ENCODE measurements at places on chromosomes 2 and 18.

DNA sequence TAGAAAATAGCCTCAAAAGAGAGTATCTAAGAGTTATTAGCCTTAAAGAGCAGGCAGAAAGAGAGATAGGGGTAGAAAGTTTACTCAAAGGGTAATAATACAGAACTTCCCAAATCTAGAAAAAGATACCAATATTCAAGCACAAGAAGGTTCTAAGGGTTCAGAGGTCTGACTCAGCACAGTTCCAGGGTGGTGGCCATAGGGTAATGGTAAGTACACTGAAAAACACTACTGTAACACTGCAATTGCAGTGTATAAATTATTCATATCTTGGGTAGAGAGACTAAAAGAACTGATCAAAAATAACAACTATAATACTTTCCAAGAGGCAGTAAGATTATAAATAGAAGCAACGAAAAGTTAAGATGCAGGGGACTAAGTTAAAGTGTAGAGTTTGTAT, 115.2 kb downstream of the ROCK1 start:
- DNase-seq: no peak

DNA sequence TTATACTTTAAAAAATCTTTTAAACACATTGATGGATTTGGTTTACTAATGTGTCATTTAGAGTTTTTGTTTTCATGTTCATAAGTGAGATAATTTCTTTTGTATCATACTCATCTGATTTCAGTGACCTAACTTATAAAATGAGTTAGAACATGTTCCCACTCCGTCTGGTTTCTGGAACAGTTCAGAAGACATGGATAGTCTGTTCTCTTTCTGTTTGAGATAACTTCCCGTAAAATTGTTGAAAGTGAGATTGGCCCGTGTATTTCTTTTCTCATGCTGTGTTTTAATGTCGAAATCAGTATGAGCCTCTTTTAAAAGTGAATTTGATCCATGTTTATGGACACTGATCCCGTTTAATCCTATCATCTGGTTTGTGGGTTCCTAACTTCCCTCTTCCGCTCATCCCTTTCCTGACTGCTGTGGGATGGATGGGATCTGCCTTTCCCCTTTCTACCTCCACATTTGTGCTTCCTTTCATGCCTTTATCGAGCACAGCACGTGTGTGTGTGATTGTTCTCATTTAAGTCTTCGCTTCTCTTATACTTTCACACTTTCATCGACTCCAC, 78.9 kb downstream of the COPS8 start:
- DNase-seq: no peak

- DNase-seq: no peak
Measured at GRCh38 chr2:199100326-199101110, 357.2 kb downstream of the SATB2 start.

GRCh38 chr2:30204281-30204680, 27.1 kb upstream of the LBH start:
- DNase-seq: no peak

DNA sequence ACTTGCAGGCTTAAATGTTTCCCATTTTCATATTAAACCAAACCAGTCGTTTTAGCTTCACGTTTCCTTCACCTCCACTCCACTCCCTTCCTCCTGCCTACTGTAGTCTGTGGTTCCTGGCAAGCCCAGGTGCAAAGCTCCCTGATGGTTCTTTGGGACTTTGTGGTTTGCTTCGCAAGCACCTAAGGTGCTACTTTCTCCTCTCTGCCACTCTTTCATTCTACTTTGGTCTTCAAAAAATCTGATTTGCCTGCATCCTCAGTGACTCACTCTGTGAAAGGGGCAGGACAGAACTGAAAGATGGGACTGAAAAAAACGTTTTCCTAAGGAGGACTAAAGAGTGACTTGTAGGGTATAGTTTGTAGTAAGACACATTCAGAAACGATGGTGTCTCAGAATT, 228.4 kb downstream of the CYRIA start:
- DNase-seq: no peak

- DNase-seq: no peak
Measured at GRCh38 chr2:157900203-157900602, 24.1 kb upstream of the ACVR1 start.

DNA sequence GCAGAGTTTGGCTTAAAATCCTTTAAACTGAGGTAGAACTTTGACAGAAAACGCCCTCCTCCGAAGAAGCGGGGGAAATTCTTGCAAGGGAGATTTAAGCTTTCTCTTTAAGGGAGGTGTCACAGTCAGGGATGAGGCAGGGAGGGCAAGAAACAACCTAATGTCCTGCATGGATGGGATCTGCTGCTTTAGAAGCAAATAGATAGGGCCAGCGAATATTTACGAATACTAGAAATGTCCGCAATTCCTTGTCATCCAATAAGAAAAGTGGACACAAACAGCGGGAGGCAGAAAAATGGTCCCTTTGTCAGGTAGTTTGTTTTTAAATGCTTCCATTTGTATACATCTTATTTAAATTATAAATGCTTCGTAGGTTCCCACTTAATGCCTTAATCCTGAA, 12.0 kb downstream of the MEIS1 start:
- DNase-seq: no peak

DNA sequence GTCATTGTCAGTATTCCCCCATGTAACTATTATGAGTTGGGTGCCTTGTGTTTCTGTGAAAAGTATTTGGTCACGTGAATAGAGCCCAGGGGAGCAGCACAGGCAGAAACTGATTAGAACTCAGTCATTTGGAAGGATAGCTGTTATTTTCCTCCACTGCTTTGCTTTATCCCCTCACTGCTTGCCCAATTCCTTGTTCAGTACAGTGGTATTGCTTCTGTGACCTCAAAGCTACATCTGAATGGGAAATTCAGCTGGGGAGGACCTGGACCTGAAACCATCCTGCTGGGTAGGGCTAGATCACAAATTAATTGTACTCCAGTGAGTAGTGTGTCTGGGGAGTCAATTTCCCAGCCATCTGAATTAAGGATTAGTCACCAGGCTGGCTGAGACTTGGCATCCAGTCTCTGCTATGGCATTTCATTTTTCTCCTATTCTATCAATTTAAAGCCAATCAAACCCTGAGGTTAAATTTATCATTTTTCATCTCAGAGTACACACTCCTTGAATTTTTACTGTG, 1231.6 kb upstream of the GYPC start:
- DNase-seq: no peak
